NCI-H146 (cell line): ENCODE measurements at places on chromosomes 4 and X.

DNA sequence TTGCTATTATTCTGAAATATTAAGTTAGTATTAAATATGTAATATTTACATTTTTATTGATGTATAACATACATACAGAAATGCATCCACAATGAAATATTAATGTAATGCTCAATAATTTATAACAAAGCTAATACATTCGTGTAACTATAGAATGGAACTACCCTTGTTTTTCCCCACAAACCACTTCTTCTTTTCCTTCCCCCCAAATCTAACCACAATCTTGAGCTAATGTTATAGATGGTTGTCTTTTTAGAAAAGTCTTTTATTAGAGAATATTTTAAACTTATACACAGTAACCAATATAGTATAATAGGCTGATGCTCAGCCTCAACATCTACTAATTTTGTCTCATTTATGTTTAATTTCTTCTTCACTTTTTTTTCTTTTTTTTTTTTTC, 4.5 kb upstream of the ZNF732 start:
- no peak for DNase-seq

- DNase-seq: no peak
These were observed 12.4 kb downstream of the SHROOM3 start for GRCh38 chr4:76447393-76447851.

GRCh38 chrX:25523574-25524540, 508.1 kb upstream of the ARX start:
- peak; percentile 26 for DNase-seq

GRCh38 chr4:25113915-25114904, 46.0 kb downstream of the SEPSECS start:
- DNase-seq: peak; percentile 42

DNA sequence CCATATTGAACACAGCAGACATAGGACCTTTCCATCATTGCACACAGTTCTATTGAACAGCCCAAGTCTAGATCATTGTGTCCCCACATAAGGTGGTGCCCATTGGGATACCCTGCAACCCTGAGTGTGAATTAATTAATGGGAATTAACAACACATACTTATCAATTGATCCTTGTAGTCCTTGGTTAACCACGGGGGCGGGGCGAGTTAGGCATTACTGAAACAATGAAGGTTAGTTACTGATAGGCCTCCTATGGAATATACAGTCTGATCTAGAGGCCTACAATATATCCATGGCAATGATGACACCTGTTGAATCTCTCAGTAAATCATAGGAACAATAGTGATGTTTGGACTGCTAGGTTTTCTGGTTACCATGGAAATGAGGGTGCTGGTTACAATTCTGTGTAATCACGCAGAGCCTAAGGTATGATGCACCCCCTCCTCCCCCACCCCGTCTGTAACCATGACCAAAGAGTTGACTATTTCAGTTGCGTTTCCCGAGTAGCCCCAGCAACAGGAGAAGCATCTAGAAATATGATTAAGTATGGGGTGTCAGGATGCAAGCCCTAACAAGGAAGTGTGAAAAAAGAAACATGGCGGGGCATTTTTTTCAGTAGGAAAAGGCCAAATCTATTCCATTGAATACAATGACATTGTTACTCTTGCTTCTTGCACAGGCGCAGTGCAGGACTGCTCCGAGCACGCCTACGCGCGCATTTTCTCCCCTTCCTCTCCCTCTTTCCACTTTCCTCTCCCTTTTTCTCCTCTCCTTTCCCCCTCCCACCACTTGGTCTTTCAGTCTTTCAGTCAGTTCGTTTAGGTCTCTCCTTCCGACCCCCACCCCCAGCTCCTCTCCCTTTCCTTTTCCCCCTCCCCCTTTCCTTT, 677 bp upstream of the NONO start:
- peak; percentile 76 for DNase-seq

DNA sequence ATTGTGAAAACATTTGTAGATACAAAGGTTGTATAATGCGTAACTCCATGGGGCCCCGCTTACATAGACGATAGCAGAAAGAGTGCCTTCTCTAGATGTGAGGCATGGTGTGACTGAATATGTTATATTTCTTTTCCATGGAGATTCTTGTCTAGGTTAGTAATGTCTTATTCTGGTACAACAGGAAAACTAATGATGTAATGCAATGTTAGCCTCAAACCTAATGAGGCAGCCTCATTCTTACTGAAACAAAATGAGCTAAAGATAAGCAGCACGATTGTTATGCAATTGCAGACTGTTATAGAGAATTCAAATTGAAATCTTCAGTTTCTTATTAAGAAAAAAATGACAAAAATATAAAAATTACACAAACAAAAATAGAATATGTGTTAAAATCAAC, 171.1 kb upstream of the ANKRD50 start:
- DNase-seq: no peak
